Brain (organoid and tissue), 16 donors: ENCODE measurements at places on chromosomes 2 and 18.

DNA sequence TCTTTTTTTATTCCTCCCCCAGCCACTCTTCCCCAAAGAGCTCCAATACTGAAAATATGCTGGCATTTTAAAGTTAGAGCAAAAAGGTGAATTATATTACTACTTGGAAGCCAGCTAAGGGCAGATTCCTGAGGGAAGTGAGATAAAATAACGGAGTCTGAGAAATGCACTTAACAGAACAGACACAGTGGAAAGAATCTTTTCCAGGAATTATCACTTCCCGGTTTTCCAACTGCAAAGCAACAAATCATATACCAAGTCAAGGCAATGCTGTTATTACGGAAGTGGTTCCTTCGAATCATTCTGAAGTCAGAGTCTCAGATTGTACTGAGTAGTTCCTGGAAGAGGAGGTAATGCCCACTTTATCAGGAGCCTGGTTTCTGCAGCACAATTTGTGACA is 435.0 kb upstream of the SPRED2 start:
- DNase-seq = no peak

GRCh38 chr18:61892683-61893308 is at the start of gene RNF152:
RNF152 (minus strand) TSS chr18:61893007; CDS start chr18:61816463, 76,544 bp downstream.
- DNase-seq = peak; percentile 61

DNA sequence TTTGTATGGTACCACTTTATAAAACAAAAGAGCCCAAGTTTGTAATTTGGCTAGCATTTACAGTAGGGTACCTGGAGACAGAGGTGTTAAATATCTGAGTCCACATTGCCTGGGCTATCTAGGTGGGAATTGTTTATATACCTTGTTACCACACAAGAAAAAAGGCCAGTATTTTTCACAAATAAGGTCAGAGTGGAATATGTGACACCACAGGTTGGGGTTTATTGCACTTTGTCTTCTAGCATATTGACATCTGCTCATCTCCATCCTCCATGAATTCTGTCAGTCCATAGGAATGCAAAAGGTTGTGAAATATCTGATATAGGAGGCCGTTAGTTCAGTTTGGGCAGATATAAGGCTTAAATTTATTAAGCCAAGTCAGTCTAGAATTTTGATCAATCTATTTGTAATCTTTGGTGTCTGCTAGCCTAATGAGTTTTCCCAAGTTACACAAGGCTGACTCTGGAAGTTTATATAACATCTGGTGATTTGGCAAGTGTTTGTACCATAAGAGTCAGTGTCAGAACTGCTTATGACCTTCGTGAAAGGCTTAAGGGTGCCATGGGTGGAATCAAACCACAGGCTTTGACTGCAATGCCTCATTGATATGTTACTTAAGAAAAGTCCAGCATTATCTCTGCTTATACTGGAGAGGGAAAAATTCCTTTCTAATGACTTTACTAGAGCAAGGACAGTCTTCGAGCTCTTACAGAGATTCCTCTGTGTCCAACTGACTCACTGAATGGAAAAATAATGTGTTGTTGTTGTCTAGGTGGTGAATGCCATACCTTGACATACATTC is 11.3 kb upstream of the DPP4 start:
- no peak for DNase-seq

- peak; percentile 46 for DNase-seq
Observed at GRCh38 chr2:179613701-179614100, 247.7 kb downstream of the ZNF385B start.

DNA sequence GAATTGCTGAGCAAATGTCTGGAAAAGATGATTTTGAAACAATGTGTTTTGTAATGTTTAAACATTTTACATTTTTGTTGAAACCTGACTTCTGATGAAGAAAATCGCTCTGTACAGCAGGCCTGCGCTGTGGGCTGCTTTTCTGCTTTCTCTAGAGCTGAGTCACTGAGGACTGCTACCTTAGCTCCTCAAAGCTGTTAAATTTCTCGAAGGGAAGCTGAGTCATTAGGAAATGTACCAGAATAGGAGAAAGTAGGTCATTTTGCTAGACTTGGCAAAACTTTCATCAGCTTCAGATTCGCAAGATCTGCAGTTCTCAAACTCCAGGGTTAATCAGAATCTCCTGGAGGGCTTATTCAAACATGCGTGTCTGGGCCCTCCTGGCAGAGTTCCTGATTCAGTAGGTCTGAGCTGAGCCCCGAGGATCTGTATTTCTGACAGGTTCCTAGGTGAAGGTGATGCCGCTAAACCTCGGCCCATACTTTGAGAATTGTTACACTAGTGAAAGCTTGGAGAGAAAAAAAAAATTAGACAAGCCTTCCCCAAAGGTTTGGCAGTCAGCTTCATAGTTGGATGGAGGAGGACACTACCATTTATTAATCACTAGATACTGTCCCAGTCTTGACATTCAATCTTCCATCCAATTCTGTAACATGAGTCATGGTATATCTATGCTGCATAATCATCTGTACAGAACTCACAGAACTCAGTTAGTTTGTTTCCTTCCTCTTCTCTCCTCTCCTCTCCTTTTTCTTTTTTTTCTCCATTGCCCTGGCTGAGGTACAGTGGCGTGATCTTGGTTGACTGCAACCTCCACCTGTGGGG is 297.6 kb downstream of the PARD3B start:
- DNase-seq = peak; percentile 79

DNA sequence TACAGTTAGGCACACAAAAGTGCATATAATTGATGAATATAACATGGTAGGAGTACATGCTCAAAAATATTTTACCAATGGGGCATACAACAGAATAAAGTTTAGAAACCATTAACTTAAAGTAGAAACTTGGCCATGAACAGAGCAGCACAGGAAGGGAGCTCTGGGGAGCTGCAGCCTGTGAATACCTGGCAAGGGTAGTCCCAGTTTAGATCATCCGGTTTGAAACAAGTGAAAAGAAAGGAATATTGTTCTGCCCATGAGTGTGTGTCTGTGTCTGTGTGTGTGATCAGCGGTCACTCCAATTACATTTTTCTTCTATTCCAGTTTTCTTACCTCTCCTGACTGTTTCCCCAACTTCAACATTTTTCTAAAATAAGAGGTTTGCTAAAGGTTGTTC is 233.0 kb downstream of the ALK start:
- DNase-seq = no peak

DNA sequence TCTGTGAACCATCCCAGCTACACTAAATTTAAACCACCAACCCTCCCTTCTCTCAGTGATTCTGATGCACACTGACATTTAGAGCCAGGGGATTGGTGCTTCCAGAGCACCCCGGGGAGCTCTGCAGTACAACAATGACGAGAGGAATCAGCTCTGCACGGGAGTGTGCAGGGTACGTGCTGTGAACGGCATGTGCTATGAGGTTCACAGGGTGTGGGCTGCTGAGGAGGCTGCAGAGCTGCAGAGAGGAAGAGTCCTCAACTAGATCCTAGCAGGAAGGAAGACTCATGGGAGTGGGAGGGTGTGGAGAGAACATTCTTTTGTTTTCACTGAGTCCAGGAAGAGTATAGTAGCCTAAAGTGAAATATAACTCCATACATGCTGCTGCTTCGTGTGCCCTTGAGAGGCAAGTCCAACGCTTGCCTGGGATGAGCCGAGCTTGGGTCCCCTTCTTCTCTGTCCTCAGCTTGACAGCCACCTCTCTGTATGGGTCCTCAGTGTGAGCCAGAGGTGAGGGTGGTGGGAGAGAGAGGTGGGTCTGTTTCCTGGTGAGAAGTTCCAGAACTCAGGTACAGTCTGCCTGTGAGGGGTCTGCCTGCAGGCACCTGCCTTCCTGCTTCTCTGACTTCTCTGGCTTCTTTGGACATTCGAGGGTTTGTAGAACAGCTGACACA is 118.8 kb downstream of the CTIF start:
- peak; percentile 60 for DNase-seq

DNA sequence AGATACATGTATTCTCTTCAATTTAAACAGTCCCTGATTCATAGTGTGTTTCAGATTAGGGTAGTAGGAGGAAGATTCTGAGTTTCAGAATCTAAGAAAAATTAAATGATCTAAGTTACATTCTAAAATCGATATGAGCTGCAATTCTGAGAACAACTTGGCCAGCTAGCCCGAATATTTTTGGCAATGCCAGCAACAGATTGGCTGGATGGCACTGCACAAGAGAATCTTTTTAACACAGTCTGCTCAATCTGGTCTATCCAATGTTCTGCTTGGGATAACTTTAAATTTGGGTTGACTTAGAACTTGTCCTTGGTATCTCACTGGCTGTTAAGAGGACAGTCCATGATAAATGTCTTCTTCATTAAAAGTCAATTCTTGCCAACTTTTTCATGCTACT is 853.9 kb downstream of the NRXN1 start:
- peak; percentile 96 for DNase-seq

DNA sequence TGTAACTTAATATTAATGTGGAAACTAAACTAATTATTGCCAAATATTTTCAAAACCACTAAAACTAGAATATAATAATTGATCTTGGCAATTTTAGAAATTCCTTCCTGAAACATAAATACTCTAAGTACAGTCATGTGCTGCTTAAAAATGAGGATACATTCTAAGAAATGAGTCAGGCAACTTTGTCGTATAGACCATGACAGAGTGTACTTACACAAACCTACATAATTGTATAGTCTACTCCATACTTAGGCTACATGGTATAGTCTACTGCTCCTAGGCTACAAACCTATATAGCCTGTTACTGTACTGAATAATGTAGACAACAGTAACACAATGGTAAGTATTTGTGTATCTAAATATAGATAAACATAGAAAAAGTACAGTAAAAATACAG is 27.6 kb downstream of the FEZ2 start:
- no peak for DNase-seq

- DNase-seq = peak; percentile 70
Observed at GRCh38 chr2:177520324-177520723, 127.8 kb downstream of the AGPS start.

DNA sequence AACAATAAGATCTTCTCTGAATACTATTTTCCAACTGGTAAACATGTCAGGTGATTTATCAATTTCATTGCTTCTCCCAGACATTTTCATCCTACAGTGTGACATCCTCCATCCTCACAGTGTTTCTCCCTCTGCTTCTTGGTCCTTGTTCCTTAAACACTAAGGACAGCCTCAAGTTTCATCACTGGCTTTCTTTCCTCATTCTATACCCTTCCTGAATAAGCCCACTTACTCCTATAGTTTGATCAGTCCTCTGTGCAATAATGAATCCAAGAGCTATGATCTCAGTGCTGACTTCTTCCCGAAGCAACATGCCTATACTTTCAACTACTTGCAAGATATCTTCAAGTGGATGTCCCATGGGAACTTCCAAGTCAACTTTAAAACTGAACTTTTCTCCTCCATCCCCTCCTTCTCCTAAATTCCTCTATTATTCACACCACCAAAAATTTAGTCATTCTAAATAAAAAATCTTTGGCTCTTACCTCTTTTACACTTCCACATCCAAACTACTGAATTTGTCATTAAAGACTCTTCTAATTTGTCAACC is 87.6 kb downstream of the FAM228A start:
- no peak for DNase-seq

- no peak for DNase-seq
Observed at GRCh38 chr2:41828052-41828643, 219.7 kb upstream of the PKDCC start.

DNA sequence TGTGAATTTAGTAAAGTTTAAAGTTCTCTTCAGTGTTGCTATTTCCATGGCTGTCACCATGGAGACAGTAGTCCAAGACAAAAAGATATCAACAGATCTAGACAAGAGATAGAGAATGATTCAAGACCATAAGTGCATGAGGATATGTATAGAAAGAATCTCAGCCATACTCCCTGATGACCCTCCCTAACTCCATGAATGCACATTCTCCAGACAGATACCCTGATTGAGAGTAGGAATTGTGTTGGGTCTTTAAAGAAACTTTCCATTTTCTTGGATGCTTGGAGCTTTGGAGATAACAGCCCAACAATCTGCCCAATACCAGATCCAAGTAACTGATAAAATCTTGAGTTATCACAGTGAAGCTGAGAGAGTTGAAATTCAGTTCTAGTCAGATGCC is 1601.2 kb upstream of the CELF4 start:
- DNase-seq = no peak

- no peak for DNase-seq
Observed at GRCh38 chr2:236042087-236042486, 126.1 kb downstream of the GBX2 start.

DNA sequence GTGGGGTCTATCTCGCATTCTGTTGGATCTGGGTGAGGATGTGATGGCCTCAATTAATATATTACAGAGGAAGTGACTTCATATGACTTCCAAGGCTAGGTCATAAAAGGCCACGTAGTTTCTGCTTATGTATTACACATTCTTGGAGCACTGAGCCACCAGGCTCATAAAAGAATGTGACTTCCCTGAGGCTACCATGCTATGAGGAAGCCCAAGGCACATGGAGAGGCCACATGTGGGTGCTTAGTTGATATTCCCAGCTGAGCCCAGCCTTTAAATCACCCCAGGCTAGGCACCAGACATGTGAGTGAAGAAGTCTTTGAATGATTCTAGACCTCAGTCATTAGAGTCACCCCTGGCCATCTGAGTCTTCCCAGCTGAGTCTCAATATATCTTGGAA is 13.3 kb upstream of the REEP1 start:
- DNase-seq = no peak

DNA sequence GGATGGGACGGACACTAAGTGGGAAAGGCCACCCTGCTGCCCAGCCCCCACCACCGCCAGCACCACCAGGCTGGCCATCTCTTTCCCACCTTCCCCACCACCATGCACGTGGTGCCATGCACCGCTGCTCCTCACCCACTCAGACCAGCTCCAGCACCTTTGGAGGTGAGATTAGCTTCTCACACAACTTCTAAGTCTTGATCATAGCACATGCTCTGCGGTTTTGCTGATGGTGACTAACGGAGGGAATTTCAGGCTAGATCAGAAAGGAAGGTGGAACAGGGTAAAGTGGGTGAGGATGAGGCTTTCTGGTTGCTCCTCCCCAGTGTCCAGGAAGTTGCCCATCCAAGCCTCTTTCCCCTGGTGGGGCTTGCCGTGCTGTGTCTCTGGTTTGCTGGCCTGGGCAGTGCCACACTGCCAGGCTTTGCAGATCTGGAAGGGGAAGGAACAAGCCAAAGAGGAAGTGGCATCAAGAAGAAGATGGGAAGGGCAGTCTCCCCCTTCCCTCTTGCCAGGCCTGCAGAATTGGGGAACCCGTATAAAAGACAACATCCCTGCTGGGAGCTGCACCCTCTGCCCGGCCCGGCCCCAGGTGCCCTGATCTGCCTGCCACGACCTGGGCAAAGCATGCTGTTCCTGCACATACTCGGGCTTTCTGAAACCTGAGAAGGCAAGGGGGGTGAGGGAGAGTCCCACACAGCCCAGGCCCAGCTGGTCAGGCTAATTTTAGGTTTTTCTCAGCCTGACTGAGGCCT is 44.3 kb upstream of the CAB39 start:
- DNase-seq = no peak

- DNase-seq = peak; percentile 83
Observed at GRCh38 chr2:179264368-179265081, at the start of gene SESTD1. SESTD1 (minus strand) TSS chr2:179264832; CDS start chr2:179191841, 72,991 bp downstream.

DNA sequence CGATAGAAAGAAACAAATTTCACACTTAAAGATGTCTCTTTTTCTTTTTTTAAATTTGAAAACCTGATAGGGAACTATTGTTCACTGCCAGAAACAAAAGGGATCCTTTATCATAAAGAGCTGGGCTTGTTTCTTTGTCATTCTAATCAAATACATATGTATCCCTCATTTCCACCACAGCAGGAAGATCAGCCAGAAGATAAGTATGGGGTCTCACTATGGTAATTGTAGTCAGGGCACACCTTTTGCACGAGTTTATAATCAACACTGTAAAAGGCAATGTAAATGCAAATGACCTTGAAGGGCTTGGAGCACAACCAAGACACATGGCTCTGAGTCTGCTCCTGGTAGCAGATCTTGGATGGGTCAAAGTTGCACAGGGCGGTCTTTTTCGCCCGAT is 109.5 kb downstream of the NXPH2 start:
- no peak for DNase-seq

GRCh38 chr2:19900931-19901441 is 797 bp downstream of the TTC32 start:
- DNase-seq = no peak
